Thyroid gland (tissue), 4 donors: ENCODE measurements at places on chromosomes 1 and 21. TPM values are rescaled to one million over a fixed set of nuclear protein-coding genes. Genes with fewer than 3 reads are reported as not detected.

- H3K36me3 ChIP-seq, result no peaks in the 10 kb centered on the region
- no peaks in the 10 kb centered on the region for H3K27me3 ChIP-seq
- DNase-seq, result no peak
- H3K27ac ChIP-seq, result no peak overlapping the region
- H3K4me1 ChIP-seq, result no peaks in the 10 kb centered on the region
These were observed 473.8 kb upstream of the PKN2 start for GRCh38 chr1:88210103-88210787.

DNA sequence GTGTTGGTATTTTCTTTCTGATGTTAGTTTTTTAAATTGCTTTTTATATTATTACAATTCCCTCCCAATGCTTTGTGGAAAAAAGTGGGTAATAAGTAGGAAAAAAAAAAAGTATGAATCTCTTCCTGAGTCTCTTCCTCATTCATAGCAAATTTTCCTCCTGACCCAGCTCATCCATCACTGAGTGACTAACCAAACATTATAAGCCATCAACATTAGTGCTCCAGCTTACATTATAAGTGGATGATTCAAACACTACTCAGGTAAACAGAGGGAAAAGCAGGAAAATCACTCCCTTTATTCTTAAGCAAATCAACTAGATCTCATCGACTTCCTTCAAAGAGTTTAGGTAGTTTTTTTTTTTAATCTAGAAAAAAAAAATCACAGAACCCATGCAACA is 15.4 kb upstream of the SAMD13 start:
- H3K27me3 ChIP-seq, result no peaks in the 10 kb centered on the region
- no peak for DNase-seq
- peaks cover 15% of the 10 kb centered on the region for H3K4me1 ChIP-seq
- no peak overlapping the region for H3K4me3 ChIP-seq
- H3K27ac ChIP-seq, result no peak overlapping the region
- H3K36me3 ChIP-seq, result no peaks in the 10 kb centered on the region

DNA sequence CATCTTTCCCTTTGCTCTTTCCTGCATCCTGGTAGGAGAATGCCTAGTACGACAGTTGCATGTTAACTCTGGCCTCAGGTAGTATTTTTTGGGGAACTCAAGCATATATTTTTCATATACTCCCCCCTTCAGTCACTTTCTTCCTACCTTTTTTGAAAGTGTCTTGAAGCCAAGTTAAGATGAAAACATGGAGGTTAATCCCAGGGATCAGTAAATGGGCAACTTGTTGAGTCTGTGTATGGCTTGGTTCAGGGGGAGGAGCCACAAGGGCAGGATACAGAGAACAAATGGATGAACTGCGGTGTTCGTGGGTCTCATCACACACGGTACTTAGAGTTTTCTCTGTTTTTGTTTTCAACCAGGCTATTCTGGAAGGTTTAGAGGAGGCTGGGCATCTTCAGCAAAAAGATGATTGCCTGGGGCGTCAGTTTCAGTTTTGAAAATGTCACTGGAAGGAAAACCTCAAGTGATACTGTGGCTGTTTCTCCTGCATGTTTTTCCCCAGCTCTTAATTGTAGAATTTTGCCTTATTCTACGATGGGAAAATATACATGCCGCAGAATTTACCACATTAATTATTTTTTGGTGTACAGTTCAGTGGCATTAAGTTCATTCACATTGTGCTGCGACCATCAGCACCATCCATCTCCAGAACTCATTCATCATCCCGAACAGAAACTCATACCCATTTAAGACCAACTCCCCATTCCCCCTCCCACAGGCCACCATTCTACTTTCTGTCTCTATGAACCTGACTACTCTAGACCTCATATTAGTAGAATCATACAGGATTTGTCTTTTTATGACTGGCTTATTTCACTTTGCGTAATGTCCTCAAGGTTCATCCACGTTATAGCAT is 71.5 kb downstream of the MAP10 start:
- no peak overlapping the region for H3K27ac ChIP-seq
- H3K27me3 ChIP-seq, result no peaks in the 10 kb centered on the region
- DNase-seq, result no peak
- H3K4me3 ChIP-seq, result no peak overlapping the region
- no peaks in the 10 kb centered on the region for H3K4me1 ChIP-seq
- no peaks in the 10 kb centered on the region for H3K36me3 ChIP-seq

The HUNK gene
- total RNA-seq, result 0.46 TPM

GRCh38 chr21:42010507-42011495 is 641 bp upstream of the ZBTB21 start:
- peak overlapping the region; percentile 62 for H3K4me3 ChIP-seq
- H3K4me1 ChIP-seq, result peaks cover 5% of the 10 kb centered on the region
- peak overlapping the region; percentile 98 for H3K27ac ChIP-seq
- H3K36me3 ChIP-seq, result no peaks in the 10 kb centered on the region

- DNase-seq, result no peak
- no peaks in the 10 kb centered on the region for H3K36me3 ChIP-seq
- no peak overlapping the region for H3K27ac ChIP-seq
- no peaks in the 10 kb centered on the region for H3K4me1 ChIP-seq
- no peak overlapping the region for H3K4me3 ChIP-seq
These were observed 17.6 kb downstream of the NOS1AP start for GRCh38 chr1:162087111-162087510.

DNA sequence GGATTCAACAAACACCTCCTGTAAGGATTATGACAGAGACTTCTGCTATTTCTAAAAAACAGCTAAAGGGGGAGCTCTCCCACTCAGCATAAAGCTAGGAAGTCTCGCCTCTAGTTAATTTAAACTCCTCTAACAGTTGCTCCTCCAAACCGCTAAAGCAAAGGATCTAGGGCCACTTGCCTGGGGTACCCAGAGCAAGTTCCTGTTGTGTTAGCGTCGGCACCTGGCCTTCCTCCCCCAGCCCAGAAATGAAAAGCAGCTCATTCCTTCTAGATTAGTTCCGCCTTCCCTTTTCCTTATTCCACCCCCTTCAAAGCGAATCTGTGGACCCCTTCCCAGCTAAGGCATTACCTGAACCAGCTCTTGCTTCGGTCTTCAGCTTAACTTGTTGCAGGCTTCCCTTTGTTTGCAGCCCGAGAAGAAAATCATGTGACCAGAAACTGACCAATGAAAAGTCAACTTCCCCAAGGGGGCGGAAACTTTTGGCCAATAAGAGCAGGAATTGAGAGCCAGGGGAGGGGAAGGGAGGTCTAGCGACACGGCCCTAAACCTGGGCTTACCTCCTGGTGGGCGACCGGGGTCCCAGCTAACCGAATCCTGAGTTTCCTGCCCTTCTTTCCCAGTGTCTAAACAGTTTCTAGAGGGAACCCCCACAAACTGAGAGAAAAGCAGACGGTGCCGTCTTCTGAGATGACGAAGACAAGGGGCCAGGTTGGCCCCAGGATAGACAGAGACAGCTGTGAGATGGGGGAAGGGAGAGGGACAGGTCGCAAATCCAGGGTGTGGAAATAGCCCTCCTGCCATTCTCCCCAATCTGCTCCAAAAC is at the start of gene PBXIP1:
Gene PBXIP1, minus strand, starts transcription at position 382 of the 826 bp plus-strand sequence. CDS start 2,378 bp downstream, outside the sequence.
- peak within 1 kb of the TSS; percentile 83 for H3K27ac ChIP-seq
- peaks cover 4% of the 10 kb centered on the region for H3K36me3 ChIP-seq
- H3K4me3 ChIP-seq, result peak within 1 kb of the TSS; percentile 5
- no peaks in the 10 kb centered on the region for H3K27me3 ChIP-seq
- H3K4me1 ChIP-seq, result peaks cover 68% of the 10 kb centered on the region

DNA sequence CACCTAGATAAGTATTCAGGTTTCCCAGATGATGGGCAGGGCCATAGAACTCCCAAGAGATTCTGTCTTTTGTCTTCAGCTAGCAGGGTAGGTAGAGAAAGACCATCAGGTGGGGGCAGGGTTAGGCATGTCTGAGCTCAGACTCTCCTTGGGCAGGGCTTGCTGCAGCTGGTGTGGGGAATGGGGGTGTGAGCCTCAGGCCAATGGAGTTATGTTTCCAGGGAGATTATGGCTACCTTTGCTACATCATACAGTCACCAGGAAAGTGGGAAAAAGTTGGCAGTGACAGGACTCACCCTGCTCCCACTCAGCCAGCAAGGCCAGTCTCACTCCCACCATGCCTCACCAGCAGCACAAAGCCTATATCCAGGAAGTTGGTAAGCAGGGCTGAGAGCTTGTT is 77.8 kb downstream of the DRAM2 start:
- no peak for DNase-seq
- H3K27me3 ChIP-seq, result no peaks in the 10 kb centered on the region
- H3K36me3 ChIP-seq, result no peaks in the 10 kb centered on the region

DNA sequence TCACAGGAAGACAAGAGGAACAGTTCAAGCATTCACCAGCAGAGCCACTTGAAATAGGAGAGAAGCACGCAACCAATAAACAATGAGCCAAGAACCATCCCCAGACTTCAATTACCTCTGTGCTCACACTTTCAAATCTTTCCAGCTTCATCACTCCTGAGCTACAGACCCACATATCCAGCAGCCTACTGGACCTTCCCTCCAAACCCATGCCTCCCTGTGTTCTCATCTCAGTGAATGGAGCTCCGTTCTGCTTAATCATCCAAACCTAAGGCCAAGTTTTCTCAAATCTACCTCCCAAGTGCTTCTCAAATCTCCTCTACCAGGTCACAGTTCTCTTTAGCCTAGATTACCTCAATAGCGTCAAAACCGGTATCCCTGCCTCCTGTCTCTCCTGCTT is 3.7 kb downstream of the PEF1 start:
- DNase-seq, result peak; percentile 59
- H3K27ac ChIP-seq, result peak overlapping the region; percentile 91
- H3K27me3 ChIP-seq, result no peaks in the 10 kb centered on the region
- H3K36me3 ChIP-seq, result no peaks in the 10 kb centered on the region
- no peak overlapping the region for H3K4me3 ChIP-seq
- H3K4me1 ChIP-seq, result peaks cover 82% of the 10 kb centered on the region

- no peak within 1 kb of the TSS for H3K4me3 ChIP-seq
- peak within 1 kb of the TSS; percentile 67 for H3K27ac ChIP-seq
- peaks cover 17% of the 10 kb centered on the region for H3K4me1 ChIP-seq
- DNase-seq, result no peak
- H3K27me3 ChIP-seq, result no peaks in the 10 kb centered on the region
- H3K36me3 ChIP-seq, result no peaks in the 10 kb centered on the region
These were observed at the start of gene LCK for GRCh38 chr1:32250893-32251716. Gene LCK (plus strand): TSS chr1:32251265. CDS start chr1:32274330, 23,065 bp downstream.

The PTGS2 gene
- 0.44 TPM for total RNA-seq

DNA sequence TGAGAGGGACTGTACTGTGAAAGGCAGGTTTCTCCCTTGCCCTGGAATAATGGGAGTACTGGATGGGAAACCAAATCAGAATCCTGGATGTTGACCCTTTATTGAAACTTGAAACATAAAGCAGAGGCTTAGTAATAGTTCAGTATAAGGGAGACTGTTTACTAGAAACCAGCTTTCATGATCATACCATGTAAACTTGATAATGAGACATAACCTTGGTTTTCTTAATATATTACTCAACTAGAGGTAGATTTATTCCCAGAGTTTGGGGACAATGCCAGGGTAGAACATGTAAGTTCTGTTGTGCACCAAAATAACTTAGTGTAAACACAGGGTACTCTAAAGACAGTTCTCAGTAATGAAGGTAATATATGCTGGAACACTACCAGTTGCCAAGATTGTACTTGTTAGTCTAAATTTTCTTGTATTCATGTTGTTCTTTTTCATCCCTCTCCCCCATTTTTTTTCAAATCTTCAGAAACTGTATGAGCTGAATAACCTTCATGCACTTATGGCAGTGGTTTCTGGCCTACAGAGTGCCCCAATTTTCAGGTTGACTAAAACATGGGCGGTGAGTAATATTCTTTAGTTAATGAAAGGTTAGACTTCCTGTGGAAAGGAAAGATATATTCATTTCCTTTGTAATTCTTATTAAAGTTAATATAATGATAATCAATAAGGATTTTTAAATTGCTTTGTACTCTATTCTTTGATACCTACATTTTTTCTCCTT is 49.6 kb downstream of the ANGPTL1 start:
- no peak for DNase-seq
- no peaks in the 10 kb centered on the region for H3K36me3 ChIP-seq
- no peak overlapping the region for H3K27ac ChIP-seq

GRCh38 chr1:72557446-72558049 is 275.2 kb upstream of the NEGR1 start:
- no peaks in the 10 kb centered on the region for H3K4me1 ChIP-seq
- H3K4me3 ChIP-seq, result no peak overlapping the region
- no peaks in the 10 kb centered on the region for H3K27me3 ChIP-seq
- DNase-seq, result no peak

- H3K4me3 ChIP-seq, result no peak overlapping the region
- peaks cover 71% of the 10 kb centered on the region for H3K4me1 ChIP-seq
- no peaks in the 10 kb centered on the region for H3K36me3 ChIP-seq
- H3K27me3 ChIP-seq, result no peaks in the 10 kb centered on the region
These were observed 7.7 kb upstream of the LMNA start for GRCh38 chr1:156106624-156107488.

The TYW3 gene
- 22.6 TPM for total RNA-seq

The PLXNA2 gene
- 12.2 TPM for total RNA-seq

GRCh38 chr1:22229379-22229778 is 86.5 kb upstream of the WNT4 start:
- no peaks in the 10 kb centered on the region for H3K36me3 ChIP-seq
- DNase-seq, result no peak
- no peak overlapping the region for H3K27ac ChIP-seq

- H3K4me1 ChIP-seq, result no peaks in the 10 kb centered on the region
- H3K27ac ChIP-seq, result no peak overlapping the region
- no peak overlapping the region for H3K4me3 ChIP-seq
- H3K36me3 ChIP-seq, result no peaks in the 10 kb centered on the region
- no peaks in the 10 kb centered on the region for H3K27me3 ChIP-seq
- no peak for DNase-seq
These were observed 216.6 kb upstream of the CSF3R start for GRCh38 chr1:36699113-36699911.

The CELSR2 gene
- total RNA-seq, result 23.5 TPM

GRCh38 chr21:17900281-17900989 is 81.3 kb upstream of the C21orf91 start:
- H3K4me1 ChIP-seq, result no peaks in the 10 kb centered on the region
- no peaks in the 10 kb centered on the region for H3K36me3 ChIP-seq
- no peak overlapping the region for H3K27ac ChIP-seq

- no peak overlapping the region for H3K4me3 ChIP-seq
- H3K27ac ChIP-seq, result no peak overlapping the region
- H3K36me3 ChIP-seq, result no peaks in the 10 kb centered on the region
- H3K27me3 ChIP-seq, result no peaks in the 10 kb centered on the region
These were observed 14.3 kb downstream of the PLEKHA6 start for GRCh38 chr1:204345438-204345841.

The DNASE2B gene
- total RNA-seq, result not detected

The AZIN2 gene
- 5.0 TPM for total RNA-seq

- DNase-seq, result no peak
- no peaks in the 10 kb centered on the region for H3K4me1 ChIP-seq
- no peak overlapping the region for H3K27ac ChIP-seq
These were observed 88.3 kb upstream of the TMEM51 start for GRCh38 chr1:15065291-15065690.
